Spinal cord (tissue), 10 donors: ENCODE measurements at places on chromosomes 5 and 9. TPM values are rescaled to one million over a fixed set of nuclear protein-coding genes. Genes with fewer than 3 reads are reported as not detected.

CSF2 gene
- not detected for polyA plus RNA-seq

OR13C2 gene
- polyA plus RNA-seq = not detected

TRPM3 gene
- 18.1 TPM for polyA plus RNA-seq

PPP2R2B gene
- 166 TPM for polyA plus RNA-seq

SAXO1 gene
- 0.08 TPM for polyA plus RNA-seq

C5orf47 gene
- polyA plus RNA-seq = 0.21 TPM

SHC3 gene
- polyA plus RNA-seq = 50.3 TPM

SLC25A2 gene
- 0.15 TPM for polyA plus RNA-seq

PTPN3 gene
- polyA plus RNA-seq = 8.1 TPM

OR2V2 gene
- 0.06 TPM for polyA plus RNA-seq

MZB1 gene
- polyA plus RNA-seq = 0.32 TPM

ACOT12 gene
- polyA plus RNA-seq = 0.86 TPM

ETF1 gene
- 55.7 TPM for polyA plus RNA-seq

LOX gene
- 10.0 TPM for polyA plus RNA-seq

NPR3 gene
- 6.8 TPM for polyA plus RNA-seq

C1QTNF3 gene
- polyA plus RNA-seq = 30.3 TPM

LRRTM2 gene
- polyA plus RNA-seq = 31.1 TPM

S1PR3 gene
- 33.2 TPM for polyA plus RNA-seq
